ENCODE measurements at places on chromosomes 2 and 18.
A peak's percentile ranks its signal among the peaks of the same experiment; 100 is the strongest.

- DNase-seq, result no peak
These were observed 36.7 kb upstream of the FOXI3 start for GRCh38 chr2:88489181-88489580.

DNA sequence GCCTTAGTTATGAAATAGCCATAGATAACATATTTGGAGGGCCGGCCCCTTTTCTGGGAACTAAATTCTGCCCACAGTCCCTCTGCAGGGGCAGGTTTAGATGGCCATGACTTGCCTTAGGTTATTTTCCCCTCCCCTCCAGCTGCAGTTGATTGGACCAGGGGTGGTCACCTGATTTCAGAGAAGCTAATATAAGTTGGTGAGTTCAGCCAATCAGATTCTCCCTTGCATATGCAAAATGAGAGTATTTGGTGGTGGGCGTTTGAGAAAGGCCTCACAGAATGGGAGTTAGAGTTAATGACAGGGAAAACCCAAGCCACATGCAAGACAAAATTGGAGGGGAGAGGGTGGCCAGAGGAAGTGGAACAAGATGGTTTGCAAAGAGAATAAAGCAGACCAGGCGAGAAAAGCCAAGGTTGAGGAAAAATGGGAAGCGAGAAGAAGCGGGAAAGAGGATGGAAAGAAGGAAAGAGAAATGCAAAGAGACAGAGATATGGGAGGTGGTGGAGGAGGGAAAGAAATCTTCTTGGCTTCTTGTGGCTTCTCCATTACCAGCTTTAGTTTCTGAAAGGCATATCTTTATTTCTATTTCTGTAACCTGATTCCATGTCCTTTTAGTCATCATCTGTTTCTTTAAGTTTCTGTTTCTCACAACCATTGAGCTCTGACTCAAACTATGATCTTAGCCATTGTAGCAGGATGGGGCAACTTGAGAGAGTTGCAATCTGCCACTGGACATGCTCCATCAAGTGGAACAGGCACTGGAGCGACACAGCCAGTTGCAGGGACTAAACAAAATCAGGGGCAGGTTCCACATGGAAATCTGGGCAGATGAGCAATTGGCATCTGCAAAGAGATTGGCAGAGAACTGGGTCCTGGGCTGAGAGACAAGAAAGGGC lies 108.1 kb upstream of the SIX3 start:
- no peak for DNase-seq

GRCh38 chr18:48754559-48754958 lies 196.2 kb downstream of the SMAD7 start:
- DNase-seq, result no peak

DNA sequence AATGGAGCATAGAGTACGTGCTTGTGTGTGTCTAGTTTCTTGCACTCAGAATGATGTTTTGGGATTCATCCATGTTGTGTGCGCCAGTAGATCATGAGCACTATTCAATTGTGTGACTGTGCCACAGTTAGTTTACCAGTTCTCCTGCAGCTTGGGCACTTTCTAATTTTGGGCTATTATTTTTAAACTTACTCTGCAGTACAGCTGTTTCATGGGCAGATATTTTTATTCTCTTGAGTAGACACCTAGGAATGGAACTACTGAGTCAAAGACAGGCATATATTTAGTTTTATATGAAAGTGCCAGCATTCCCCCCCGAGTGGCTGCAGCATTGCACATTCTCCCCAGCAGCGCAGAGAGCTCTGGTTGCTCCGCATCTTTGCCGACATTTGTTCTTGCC lies 74.8 kb downstream of the IL1R2 start:
- DNase-seq, result no peak

- no peak for DNase-seq
These were observed 315.8 kb upstream of the KLHL29 start for GRCh38 chr2:23069156-23069555.

- no peak for DNase-seq
These were observed 279.8 kb downstream of the PTGR3 start for GRCh38 chr18:74929110-74929509.

DNA sequence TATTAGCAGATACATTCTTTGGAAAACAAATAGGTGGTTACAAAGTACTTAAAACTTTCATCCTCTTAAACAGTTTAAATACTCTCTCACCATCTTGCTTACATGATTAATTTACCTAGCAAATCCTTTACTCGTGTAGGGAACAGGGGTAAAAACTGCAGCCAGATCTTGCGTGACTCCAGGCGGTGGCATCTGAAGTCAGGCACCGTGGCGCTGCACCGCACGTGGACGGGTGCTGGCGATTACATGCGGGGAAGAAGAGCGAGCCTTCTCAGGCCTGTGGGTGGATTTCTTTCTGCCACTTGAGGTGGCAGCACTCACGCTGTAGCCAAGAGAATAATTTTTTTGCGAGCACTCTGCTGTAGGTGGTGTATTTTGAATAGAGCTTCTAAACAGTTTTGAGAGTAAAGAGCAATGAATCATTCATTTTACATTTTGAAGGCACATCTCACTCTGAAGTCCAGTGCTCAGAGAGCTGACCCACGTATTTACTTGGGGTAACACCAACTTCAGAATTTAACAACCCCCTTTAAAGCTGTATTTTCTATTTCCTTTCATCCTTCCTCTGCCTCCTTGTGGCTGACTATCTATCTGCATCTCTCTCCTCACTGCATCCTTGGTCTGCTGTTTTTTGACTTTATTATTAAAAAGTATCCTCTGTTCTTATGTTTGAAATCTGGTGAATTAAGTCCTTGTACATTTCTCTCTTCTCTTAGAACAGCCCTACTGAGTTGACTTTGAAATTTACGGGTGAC lies 68.9 kb downstream of the EPAS1 start:
- DNase-seq, result no peak

- no peak for DNase-seq
These were observed 2.9 kb downstream of the RETREG2 start for GRCh38 chr2:219180961-219181360.

- DNase-seq, result no peak
These were observed 138.7 kb downstream of the CERS6 start for GRCh38 chr2:168594778-168595177.

- DNase-seq, result no peak
These were observed 79.6 kb downstream of the STPG4 start for GRCh38 chr2:47075361-47076125.

GRCh38 chr18:12154361-12154760 lies 60.7 kb downstream of the ANKRD62 start:
- DNase-seq, result peak; percentile 53

- no peak for DNase-seq
These were observed 5.0 kb downstream of the SOWAHC start for GRCh38 chr2:109619032-109619615.

DNA sequence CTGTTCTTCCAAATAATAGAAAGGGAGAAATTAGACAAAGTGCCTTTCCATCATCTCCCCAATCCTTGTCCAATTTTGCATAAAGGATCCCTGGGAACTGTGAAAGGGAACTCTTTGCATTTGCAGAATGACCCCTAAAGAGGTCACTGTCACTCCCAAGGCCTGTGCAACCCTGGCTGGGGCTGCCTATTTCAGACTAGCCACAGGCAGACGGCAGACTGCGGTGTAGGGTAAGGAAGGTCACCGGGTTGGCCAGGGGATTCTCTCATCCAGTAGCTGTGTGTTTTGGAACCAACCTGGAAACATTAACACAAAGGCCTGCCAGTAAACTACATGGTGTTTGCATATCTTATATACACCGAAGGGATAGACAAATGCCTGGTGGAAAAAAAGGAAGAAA lies 818.7 kb downstream of the BCL11A start:
- no peak for DNase-seq

- peak; percentile 98 for DNase-seq
These were observed 574 bp upstream of the NCL start for GRCh38 chr2:231464576-231465540.

- DNase-seq, result no peak
These were observed 499.2 kb downstream of the CNTNAP5 start for GRCh38 chr2:124524155-124524915.

DNA sequence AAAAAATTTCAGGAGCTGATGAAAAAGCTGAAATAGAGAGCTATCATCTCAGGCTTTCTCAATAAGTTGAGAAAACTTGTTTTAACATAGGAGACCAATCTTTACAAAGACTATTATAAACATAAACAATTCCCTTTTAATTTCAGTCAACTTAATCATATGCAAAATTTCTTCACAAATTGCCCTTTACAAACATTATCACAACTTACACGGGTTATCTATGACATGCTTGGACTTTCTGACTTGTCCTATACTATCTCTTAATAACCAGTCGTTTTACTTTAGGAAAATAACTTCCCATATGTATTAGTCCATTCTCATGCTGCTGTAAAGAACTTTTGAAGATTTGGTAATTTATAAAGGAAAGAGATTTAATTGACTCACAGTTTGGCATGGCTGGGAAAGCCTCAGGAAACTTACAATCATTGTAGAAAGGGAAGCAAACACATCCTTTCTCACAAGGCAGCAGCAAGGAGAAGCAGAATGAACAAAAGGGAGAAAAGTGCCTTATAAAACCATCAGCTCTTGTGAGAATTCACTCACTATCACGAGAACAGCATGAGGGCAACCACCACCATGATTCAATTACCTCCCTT lies 1583.7 kb upstream of the CELF4 start:
- DNase-seq, result no peak

DNA sequence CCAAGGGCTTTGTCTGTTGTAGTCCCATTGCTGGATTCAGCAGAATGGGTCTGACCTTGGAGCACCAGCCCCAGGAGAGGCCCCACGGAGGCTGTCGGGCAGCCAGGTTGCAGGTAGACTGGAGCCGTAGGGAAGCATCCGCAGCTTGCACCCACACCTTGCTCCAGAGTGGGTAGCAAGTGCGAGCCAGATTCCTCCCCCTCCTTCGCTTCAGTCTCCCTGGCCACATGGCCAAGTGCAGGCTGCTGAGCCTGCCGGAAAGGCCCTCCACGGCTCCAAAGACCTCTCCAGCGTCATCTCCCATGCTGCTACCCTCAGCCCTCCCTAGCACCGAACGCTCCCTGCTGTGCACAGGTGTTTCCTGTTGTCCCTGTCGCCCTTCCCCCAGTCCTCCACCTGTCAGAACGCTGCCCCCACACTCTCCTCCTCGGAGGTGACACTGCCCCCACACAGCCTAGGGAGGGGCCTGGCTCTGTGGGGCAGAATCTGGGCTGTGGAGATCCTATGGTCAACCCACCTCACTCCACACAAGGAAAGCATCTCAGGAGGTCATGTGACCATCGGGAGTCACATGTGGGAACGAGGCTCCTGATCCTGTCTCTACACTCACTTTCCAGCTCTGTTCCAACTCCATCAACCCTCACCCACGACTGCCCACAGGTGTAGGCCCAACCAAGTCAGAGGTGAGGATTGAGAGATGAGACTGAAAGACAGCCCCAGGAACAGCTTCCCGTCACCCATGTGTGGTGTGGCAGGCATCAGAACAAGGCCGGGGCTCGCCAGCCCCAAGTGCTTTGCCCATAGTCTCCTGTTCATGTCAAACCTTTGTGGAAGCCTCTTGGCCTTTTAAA lies 8.3 kb downstream of the KCNF1 start:
- no peak for DNase-seq

DNA sequence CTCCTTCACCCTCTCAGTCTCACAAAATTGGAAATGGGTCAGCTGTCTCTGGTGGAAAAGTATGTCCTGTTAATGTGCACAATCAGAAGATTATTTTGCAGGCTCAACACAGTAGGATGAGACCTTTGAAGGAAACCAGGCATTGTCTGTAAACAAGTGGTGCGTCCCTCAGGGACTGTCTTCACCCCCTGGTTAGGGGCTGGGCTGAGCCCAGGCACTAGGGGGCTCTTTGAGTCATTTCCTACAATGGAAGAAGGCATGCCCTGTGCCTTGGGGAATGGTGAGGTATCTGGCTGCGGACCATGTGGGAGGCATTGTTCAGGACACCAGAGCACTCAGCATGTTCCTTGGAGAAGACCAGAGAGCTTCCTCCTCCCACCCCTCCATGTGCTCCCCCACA lies 26.8 kb downstream of the PKDCC start:
- no peak for DNase-seq

DNA sequence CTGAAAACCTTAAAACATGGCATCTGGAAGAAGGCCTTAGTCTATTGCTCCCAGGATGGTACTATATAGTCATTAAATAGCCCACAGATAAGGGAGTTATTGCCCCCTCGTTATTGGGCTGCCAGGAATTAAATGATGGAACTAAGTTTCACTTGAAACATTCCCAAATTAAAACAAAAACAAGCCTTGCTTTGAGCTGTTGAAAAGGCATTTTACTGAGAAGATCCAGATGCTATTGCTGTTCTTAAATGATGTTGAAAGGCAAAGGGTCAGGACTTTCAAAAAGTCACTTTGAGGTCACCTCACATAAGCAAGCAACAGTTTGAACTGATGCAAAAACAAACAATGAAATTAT lies 2.0 kb upstream of the AMMECR1L start:
- no peak for DNase-seq

DNA sequence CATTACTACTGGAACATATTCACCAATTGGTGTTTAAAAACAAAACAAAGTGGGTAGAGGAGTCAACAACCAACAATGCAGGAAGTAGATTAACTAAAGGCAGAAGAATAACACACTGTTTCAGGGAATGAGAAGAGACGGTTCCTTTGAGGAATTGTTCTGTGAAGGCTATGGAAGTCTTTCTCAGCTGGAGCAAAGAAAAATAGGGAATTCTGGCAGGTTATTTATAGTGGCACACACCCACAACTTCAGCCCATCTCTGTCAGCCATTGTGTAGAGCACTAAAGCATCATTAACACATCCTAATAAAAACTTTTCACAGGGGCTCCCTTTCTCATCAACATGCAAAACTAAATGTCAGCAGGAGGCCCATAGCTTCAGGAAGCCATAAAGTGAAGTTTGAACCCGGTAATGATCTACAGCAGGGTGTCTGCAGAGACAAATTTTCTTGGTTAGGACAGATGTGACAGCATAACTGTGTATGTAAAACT lies 113.6 kb downstream of the CDH2 start:
- no peak for DNase-seq

DNA sequence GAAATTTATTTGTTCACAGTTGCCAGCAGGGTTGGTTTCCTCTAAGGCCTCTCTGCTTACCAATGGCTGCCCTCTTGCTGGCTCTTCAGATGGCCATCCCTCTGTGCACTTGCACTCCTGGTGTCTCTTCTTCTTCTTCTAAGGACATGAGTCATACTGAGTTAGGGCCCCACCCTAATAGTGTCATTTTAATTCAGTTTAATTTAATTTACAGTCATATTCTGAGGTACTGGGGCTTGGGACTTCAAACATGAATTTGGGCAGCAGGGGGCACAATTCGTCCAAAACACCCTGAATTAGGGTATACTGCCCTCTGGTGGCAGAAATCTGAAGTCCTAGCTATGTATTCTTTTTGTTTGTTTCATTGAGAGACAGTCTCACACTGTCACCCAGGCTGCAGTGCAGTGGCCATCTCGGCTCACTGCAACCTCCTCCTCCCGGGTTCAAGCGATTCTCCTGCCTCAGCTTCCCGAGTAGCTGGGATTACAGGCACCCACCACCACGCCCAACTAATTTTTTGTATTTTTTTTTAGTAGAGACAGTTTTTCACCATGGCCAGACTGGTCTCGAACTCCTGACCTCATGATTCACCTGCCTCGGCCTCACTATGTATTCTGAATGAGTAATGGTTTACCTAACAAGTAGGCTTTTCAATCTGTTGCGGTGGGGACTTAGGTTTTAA lies 19.8 kb downstream of the SLC4A1AP start:
- peak; percentile 84 for DNase-seq

- no peak for DNase-seq
These were observed 357.0 kb downstream of the ERBB4 start for GRCh38 chr2:212181646-212182045.

Measured in inflammatory macrophage treated with lipopolysaccharide for 1 hour (primary cell).